ENCODE measurements at places on chromosomes 7 and 10.

DNA sequence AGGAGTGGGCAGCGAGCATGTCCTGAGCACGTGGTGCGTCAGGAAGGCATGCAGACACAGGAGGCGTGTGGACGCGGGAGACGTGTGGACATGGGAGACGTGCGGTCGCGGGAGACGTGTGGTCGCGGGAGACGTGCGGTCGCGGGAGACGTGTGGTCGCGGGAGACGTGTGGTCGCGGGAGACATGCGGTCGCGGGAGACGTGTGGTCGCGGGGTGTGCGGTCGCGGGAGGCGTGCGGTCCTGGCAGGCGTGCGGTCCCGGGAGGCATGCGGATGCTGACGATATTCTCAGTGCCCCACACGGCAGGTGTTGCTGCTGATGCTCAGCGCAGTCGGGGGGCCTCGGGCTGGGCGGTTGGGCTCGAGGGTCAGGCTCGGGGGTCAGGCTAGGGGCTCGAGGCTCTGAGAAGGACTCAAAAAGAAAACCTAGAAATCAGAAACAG is 94.2 kb downstream of the NKX6-2 start:
- DNase-seq = peak; percentile 31

DNA sequence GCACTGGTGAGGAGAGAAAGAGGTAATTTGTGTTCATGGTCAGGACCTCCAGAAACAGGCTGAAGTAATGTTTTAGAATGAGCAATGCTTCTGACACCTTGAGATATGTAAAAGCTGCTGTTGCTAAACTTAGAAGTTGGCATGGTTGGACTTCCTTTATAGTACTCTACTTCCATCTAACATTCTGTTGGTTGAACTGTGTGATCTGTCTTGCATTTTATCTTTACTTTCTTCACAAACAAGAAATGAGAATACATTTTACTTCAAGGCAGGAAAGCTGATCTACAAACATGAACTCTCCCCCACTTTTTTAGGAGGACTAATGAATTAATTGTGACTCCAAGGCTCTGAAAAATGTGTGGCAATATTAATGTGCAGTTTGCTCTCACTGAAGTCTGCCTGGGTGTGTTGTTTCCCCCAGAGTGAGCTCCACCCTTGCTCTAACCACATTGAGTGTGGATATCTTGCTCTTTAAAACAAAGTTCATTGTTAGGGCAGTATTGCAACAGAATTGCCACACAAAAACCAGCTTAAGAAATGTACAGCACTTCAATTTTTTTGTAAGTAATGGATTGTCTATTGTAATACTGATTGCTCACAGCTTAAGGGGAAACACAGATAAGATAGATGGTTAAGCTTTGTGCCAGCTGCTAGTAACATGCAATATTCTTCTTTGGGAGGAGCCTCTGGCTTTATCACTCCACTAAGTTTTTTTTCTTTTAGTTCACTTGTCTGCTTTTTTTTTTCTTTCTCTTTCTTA is 69.0 kb downstream of the ADD3 start:
- DNase-seq = no peak

- DNase-seq = peak; percentile 80
Measured at GRCh38 chr10:100482181-100482833, 19.5 kb downstream of the WNT8B start.

- DNase-seq = no peak
Measured at GRCh38 chr7:155316427-155317113, 18.9 kb downstream of the INSIG1 start.

GRCh38 chr10:81109200-81109752 is 571.6 kb downstream of the SH2D4B start:
- no peak for DNase-seq

DNA sequence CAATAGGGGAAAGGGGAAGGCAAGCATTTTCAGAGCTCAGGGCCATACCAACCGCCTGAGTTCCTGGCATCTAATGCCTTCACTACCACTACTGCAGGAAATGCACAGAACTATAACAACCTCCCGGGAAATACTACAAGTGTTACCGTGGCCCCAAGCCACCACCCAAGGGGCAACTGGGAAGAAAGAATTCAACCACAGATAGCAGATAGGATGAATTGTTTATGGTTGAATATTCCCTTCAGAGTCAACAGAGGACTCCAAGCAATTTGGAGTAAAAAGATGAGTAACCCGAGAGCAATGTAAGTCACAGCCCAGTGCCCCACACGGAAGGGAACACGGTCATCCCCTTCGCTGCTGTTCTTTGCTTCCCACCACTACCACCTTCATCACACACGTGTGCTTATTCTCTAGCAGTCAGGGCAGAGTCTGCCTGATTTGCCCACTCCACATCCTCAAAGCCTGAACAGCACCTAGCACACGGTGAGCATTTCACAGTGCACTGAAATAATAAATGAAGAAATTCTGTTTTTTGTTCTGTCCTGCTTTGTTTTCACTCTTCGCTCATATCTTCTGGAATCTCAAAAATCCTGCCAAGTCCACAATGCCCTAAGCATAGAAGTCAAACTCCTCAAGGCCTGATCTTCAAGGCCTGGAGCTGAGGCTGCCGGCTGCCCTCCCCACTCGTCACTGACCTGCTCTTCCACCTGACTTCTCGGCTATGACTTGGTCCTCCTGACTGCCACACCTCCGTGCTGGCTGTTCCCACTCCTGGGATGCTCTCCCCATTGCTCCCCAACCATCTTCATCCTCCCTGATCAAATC is 221.1 kb downstream of the KCNMA1 start:
- no peak for DNase-seq

GRCh38 chr7:107678110-107678753 is 17.6 kb downstream of the SLC26A4 start:
- DNase-seq = no peak

GRCh38 chr10:77251297-77252013 is 386.2 kb downstream of the KCNMA1 start:
- DNase-seq = no peak

DNA sequence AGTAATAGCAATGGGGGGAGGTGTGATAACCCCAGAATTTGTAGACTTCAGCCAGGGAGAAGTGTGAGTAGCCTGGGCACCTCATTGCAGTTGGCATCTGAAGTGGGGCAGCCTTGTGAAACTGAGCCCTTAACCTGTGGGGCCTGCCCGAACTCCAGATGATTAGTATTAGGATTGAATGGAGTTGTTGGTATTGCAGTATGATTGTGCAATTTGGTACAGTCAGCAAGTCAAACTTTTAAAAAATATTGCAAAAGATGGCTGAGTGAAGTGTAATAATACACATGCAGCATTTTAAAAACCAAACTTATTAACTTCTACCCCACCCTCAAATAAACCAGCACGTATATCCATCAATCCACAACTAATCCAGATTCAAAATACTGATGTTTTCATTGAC is 9.3 kb downstream of the RBM33 start:
- DNase-seq = no peak

GRCh38 chr10:122113945-122114747 is 125.2 kb downstream of the TACC2 start:
- DNase-seq = no peak

GRCh38 chr10:58919927-58920654 is 256.4 kb upstream of the PHYHIPL start:
- no peak for DNase-seq

GRCh38 chr7:6436385-6436685 is 11.4 kb downstream of the DAGLB start:
- peak; percentile 60 for DNase-seq

DNA sequence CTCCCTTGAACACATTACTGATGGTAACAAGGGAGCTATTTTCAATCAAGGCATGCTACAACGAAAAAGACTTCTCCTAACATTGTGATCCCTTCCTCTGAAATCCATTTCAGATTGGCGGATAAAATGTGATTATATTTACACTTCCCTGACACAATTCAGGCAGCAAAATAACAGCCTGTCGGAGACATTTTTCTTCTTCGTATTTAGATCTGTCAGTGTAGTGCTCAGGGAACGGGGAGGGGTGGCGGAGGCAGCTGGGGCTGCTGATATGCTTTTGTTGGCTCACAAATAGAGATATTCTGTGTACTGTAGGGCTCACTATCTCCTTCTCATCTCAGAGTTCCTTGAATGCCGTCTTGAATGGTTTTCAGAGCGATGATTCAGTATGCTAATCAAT is 1261.7 kb upstream of the AUTS2 start:
- no peak for DNase-seq

DNA sequence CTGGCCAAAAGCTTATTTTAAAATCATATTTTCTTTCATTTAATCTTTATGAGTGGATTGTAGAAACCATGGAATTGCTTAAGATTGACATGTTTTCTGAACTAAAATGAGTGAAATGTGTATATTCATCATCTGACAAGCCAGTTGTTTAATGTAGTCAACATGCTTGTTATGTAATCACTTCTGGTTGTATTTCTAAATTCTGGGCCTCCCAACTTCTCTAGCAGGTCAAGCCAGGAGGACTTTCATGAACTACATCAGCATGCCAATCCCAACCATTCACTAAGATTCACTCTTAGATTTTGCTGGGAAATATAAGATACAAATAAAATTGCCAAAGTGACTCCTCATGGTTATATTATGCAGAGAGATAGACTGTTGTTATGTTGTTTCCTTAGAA is 21.1 kb upstream of the MAP3K8 start:
- DNase-seq = no peak

GRCh38 chr10:132939957-132940790 is 2.2 kb downstream of the CFAP46 start:
- no peak for DNase-seq

DNA sequence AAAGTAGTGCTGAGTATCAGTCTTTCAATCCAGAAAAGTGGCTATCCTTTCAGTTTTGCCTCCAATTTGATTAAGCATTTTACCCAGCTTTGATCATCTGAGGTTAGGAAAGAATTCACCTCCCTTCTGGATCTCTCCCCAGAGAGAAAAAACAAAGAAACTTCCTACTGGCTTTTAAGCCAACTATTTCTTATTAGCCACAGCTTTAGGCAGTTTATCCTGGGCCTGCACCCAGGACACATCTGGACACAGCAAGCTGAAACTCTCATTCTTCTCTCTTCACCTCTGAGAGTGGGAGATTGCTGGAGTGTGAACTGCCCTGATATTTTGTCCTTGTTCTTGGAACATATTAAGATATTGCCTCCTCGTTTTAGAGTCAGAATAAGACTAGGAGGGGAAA is 43.5 kb upstream of the LSM8 start:
- DNase-seq = no peak

DNA sequence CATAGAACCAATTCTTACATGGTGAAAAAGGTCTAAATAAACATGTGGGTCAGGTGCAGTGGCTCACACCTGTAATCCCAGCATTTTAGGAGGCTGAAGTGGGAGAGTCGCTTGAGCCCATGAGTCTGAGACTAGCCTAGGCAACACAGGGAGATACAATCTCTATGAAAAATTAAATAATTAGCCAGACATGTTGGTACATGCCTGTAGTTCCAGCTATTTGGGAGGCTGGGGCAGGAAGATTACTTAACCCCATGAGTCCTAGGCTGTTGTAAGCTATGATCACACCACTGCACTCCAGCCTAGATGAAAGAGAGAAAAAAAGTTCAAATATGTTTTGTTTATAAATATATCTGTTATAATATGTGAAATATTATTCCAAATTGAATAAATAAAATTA is 643.6 kb downstream of the IPMK start:
- no peak for DNase-seq

DNA sequence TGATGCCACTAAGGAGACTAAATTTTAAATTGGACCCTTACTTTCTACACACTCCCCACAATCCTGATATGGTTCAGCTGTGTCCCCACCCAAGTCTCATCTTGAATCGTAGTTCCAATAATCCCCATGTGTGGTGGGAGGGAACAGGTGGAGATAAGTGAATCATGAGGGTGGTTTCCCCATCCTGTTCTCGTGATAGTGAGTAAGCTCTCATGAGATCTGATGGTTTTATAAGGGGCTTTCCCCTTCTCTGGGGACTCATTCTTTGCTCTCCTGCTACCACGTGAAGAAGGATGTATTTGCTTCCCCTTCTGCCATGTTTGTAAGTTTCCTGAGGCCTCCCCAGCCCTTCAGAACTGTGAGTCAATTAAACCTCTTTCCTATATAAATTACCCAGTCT is 18.4 kb upstream of the BET1 start:
- DNase-seq = no peak

DNA sequence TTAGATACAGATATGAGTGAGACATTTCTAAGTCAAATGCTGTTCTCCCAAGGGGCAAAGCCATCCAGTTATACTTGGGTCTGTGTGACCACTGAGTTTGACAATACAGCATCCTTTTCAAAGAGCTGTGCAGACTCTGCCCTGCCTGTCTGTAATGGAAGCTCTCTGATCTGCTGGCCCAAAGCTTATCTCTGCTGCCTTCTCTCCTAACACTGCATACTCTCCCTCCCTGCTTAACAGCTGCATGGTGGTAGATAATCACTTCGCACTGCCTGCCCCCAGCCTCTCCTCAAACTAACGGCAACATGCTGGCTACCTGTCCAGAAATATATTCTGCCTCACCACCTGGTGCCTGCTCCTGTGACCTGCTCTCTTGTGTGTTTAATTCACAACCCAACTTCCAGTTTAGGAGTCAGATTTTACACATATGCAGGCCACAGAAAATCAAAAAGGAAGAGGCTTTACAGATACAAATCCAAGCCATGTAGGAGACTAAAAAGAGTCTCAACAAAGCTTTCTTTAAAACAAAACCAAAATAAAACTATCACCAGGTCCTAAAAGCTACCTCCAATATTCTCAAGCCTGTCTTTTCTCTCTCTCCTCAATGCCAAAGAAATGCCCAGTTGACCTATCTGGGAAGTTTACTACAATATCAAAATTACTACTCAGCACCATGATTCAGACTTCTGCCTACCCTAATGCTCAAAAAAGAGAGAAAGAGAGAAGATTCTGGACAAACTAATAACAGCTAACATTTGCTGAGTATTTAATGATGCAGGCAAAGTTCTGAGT is 145.6 kb downstream of the RELN start:
- DNase-seq = no peak

DNA sequence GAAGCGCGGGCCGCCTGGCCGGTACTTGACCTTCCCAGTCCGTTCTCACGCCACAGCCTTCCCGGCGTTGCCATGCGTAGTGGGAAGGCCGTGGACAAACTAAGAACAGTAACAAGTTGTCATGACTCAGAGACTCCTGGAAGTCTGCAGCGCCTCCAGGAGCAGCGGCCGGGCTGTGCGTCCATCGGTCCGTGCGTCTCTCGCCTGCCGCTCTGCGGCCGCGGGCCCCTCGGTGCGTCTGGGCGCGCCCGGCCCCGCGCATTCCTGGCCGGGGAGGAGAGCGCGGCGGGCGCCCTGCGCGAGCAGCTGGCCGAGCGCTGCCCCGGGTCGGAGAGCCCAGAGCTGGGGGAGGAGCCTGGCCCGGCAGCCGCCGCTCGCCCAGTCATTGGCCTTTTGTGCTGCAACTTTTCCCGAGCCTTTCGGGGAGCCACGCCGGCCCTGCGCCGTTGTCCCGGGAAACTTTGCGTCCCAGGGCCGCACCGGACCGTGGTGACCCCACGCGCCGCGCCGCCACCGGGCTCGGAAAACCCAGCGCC is 123.7 kb downstream of the TACC2 start:
- DNase-seq = no peak
